Astrocyte of the spinal cord (primary cell): ENCODE measurements at places on chromosomes 13 and 19.

DNA sequence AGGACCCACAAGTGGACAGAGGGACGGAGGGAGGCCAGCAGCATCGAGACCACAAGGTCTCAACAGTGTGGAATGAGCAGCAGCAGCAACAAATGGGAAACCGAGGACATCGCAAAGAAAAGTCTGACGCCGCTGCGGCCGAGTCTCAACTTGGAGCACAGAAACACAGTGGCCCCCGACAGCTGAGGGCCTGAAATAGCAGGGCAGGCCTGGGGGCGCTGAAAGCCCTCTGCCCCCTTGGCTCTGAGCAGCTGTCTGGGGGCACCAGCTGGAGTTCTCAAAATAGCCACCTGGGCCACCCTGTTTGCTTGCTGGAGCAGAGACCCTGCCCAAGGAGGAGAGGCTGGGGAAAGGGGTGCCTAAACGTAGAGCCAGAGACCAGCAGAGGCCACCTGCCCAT lies 5.9 kb upstream of the ISYNA1 start:
- DNase-seq = no peak

GRCh38 chr13:44401577-44401976 lies 28.0 kb downstream of the SERP2 start:
- no peak for DNase-seq

- no peak for DNase-seq
Measured at GRCh38 chr19:49552749-49553148, 24.9 kb downstream of the RCN3 start.

GRCh38 chr19:45677351-45678230 lies 9.6 kb downstream of the GIPR start:
- DNase-seq = peak; percentile 57

DNA sequence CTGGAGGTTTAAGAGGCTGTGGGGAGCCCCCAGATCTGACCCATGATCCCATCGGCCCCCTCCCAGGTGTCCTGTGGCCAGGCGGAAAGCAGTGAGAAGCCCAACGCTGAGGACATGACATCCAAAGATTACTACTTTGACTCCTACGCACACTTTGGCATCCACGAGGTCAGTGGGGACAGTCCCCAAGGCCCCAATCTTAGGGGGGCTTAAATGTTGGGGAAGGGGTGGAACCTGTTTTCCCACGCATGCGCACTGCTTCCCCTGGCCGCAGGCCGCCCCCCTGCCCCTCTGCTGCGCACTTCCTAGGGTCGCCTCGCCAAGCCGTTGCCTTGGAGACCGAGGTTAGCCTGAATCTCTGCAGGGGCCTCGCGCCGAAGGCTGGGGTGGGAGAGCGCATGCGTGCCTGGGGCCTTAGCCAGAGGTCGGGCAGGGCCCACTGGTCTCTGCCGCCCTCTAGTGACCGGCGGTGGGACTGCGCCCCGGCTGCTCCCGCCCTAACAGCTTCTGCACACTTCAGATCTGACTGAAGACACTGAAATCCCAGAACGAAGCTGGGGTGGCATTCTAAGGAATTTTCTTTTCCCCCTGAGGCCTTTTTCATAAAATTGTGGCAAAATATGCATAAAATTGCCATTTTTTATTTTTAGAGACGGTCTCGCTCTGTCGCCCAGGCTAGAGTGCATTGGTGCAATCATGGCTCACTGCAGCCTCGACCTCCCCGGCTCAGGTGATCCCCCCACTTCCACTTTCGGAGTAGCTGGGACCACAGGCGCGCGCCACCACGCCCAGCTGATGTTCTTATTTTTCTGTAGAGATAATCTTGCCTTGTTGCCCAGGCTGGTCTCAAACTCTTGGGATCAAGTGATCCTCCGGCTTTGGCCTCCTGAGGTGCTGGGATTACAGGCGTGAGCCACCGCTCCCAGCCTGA lies 3.6 kb downstream of the PRMT1 start:
- peak; percentile 88 for DNase-seq

- no peak for DNase-seq
Measured at GRCh38 chr13:44169018-44169911, 204.4 kb upstream of the SERP2 start.

DNA sequence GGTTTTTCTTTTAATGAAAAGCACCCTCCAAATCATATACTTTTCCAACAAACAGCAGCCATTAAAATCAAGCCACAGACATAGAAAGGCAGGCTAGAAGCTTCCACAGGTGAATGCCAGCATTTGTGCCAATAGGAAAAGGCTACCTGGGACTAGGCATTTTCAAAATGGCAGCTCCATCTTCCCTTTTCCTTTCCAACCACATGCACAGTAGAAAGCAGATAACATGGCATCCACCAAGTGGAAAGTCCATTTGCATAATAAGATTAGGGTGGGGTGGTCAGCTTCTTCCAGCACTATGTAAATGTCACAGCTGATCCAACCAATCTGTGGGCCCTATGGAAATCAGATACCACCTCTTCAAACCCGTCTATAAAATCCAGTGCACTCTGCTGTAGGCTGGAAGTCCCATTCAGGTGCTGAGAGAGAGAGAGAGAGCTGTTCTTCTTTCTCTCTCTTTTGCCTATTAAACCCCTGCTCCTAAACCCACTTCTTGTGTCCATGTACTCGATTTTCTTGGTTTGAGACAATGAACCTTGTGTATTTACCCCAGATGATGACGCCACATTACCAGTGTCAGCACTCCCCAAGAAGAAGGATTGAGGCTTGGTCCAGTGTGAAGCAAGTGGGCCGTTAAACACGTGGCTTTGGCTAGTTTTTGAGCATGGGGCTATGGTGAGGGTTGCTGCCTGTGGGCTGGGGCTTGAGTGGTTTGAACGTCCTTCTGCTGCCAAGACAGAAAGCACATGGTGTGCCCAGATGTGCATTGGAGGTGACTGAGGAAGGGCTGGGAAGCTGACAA lies 24.2 kb upstream of the IGFL1 start:
- no peak for DNase-seq

GRCh38 chr13:113041896-113042295 lies 63.7 kb upstream of the F7 start:
- DNase-seq = no peak

DNA sequence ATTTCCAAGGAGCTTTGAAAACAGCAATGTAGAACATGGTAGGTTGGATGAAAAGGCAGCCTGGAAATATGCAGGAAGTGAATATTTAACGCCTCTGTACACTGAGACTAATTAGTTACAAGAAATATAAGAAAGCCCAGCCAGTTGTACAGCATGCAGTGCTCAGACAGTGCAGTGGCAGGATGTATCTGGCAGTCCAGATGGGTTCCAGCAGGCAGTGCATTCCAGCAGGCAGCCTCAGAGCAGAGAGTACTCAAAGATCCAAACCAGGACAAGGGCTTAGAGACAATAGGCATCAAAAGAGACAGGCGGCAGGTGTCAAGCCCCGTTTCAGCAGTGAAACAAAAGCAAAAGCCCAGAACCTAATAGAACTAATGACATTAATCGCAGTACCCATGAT lies 2776.3 kb downstream of the PCDH9 start:
- DNase-seq = no peak

DNA sequence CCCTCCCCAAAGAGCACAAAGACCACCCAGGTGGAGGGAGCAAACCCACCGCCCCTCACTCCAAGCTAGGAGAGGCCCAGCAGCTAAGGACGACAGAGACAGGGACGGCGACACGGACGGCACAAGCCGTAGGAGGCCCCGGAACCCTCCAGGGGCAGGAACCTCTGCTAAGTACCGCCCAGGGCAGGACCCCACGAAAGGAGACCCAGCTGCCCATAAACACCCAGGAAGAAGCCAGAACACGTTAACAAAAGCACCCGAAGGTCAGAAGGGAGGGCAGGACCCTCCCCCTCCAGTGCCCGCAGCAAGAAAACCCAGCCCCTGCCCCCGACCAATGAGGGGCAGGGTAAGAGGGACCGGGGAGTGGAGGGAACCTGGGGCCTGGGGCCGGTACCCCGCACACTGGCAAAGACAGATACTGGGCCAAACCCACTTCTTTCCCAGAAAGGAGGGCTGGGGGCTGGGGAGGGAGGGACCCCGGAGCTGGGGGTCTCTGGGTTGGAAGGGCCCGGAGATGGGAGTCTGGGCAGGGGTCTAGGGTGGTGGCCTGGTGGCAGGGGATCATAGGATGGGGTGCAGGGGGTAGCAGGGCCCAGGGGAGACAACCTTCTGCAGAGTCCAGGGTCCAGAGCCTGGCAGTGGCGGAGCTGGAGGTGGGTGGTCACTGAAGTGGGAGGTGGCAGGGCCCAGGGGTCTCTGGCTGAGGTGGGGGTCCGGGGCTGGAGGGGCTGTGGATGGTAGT lies 2.4 kb downstream of the BTBD2 start:
- DNase-seq = no peak

GRCh38 chr19:14530005-14530348 lies 583 bp downstream of the TECR start:
- no peak for DNase-seq

- DNase-seq = peak; percentile 78
Measured at GRCh38 chr13:110388108-110388943, 81.2 kb downstream of the COL4A2 start.

DNA sequence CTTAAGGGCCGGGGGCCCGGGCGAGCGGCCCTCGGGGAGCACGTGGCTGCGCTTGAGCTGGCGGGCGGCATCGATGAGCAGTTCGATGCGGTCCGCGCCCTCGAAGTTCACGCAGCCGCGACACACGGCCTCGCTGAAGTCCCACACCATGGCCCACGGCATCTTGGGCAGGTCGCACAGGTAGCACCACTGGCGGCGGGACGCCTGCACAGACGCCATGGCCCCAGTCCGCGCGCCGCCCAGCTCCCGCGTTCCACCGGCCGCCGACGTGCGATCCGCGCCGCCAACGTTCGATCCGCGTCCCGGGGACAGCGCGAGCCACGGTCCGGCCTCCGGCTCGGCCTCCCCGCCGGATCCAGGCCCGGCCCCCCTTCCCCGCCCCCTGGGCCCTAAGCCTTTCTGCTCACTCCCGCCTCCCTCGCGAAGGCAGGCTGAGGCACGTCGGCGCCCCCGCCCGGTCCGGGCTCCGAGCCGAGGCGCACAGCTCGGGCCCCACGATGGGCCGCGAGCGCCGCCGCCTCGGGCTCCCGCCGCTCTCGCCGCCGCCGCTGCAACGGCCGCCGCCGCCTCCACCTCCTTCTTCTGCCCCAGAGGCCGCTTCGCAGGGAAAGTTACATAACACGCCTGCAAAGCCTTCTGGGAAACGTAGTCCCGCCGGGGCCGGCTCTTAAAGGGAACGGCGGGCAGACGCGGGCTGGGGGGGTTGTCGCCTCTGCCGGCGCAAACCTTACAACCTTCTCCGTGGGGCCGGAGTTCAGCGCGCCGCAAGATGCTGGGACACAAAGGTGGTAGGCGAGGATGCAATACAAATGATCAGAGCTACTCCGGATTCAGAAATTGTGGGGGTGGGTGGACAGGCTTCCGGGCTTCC lies at the start of gene IRF2BP1:
Gene IRF2BP1 (minus strand): TSS at position 586 of the 871 bp plus-strand sequence. CDS start 367 bp downstream, at position 219.
- DNase-seq = peak; percentile 95

GRCh38 chr19:49949742-49950589 lies 11.0 kb downstream of the SIGLEC11 start:
- no peak for DNase-seq

- peak; percentile 70 for DNase-seq
Measured at GRCh38 chr13:78160793-78161192, 242.2 kb upstream of the EDNRB start.

DNA sequence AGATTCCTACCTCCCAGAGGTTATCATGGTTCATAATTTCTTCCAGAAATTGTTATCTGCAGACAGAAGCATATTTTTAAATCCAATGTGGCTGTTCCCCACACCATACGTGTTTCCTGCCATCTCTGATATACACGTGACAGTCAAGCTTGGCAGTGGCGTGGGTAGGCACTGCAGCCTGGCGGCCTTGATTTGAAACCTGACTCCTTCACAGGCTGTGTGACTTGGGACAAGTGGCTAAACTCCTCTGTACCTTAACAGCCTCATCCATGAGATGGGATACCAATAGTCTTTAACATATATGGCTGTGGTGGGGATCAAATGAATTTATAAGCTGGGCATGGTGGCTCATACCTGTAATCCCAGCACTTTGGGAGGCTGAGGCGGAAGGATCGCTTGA lies 33.2 kb downstream of the DPF1 start:
- no peak for DNase-seq

DNA sequence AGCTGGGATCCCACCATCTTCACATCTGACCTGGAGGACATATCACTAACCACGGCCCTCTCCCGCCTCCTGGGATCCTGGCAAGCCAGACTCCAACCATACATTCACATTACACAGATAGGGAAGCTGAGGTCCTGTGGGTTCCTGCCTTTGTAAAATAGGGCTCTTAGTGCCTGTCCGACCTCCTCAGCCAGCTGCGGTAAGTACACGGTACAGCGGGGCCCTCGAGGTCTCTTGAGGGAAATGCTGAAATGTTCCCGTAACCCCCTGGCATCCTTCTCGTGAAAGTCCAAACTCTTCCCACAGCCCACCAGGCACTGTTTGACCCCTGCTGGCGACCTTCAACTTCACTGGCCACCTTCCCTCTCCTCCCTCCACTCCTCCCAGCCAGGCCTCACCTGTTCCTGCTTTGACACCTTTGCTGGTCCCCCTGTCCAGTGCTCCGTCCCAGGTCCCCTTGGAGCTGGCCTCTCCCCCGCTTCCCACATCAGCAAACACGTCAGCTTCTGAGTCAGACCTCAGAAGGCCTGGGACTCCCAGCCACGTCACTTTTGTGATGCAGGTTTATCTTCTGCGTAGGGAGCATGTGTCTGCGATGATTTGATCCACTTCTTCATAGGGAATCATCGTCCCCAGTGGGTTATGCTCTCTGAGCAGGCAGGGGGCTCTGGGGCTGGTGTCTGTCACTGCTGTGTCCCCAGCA lies 8.8 kb upstream of the GNG7 start:
- peak; percentile 50 for DNase-seq

- no peak for DNase-seq
Measured at GRCh38 chr13:20272588-20273171, 40.6 kb upstream of the GJB6 start.

GRCh38 chr19:1081301-1082164 lies 13.6 kb downstream of the POLR2E start:
- DNase-seq = no peak
